ENCODE measurements at places on chromosomes 2 and 18.
A peak's percentile ranks its signal among the peaks of the same experiment; 100 is the strongest.

DNA sequence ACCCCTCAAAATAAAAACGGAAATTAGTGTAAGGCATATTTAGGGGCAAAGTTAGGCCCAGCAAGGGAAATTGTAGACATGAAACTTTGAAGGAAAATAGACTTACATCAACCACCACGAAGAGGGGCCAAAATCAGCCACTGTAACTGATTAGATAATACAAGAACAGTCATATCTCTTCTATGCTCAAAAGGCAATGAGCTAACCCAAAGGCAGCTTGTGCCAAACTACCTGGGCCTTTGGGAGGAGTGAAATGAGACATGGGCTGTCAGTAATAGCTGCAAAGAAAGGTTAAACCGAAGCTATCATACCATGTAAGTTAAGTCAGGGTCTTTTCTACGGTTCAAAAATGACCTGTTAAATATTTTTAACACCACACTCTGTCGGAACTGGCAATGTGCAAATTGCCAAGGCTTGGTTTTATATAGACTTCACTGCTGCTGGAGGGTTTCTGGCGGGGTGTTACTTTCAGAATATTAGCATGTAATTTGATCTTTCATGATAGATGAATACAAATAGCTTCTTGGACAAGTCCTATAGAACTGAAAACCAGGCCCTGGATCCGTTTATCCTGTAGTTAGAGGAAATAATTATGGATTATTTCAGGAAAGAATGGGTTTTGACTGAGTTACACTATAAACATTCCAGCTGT lies 69.6 kb downstream of the ACVR1 start:
- no peak for DNase-seq

GRCh38 chr2:70474256-70474848 lies 79.3 kb downstream of the TGFA start:
- no peak for DNase-seq

GRCh38 chr2:158443606-158444005 lies 12.9 kb downstream of the CCDC148 start:
- no peak for DNase-seq

- no peak for DNase-seq
These were observed 32.1 kb upstream of the KCNG2 start for GRCh38 chr18:79765491-79766245.

DNA sequence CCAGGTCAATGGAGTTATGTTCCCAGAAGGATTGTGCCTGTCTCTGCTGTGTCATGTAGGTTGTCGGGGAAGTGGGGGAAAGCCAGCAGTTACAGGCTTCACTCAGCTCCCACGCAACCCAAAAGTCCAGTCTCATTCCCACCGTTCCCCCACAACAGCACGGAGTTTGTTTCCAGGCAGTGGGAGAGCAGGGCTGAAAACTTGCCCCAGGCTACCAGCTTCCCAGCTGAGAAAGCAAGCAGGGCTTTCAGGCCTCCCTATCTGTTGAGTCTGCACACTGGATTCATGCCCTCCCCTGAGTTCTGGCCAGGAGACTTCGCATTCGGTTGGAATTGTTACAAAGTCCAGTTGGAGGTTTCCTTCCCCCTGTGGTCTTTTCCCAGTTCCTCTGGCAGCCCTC lies 76.3 kb downstream of the TMX3 start:
- no peak for DNase-seq

DNA sequence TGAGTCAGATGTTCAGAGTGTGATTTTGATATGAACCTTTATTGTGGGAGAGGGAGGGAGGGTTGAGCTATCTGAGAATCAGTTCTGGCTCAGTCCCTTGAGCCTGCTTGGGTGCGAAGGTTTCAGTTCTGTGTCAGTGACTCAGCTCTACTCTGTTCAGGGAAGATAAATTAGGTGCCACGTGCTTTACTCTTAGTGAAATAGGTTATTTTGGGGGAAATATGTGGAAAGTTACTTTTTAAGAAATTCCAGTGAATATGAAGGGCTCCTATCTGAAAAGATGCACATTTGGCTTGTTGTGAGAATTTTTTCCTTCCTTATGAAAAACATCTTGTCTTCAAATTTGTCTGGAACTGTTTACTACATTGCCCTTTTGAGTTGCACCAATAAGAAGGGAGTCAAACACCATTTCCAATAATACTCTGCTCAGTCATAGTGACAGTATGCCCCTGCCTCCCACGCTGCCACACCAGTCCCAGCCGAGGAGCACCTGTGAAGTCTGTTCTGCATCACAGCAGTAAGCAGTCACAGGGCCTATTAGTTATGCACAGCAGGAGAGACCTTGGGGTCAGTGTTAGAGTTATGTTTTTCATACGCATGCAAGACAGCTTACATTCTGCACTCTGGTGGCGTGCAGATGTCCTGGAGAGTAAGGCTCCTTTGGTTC lies 32.8 kb upstream of the DNAH7 start:
- DNase-seq, result no peak

GRCh38 chr2:235234736-235235135 lies 259.1 kb upstream of the AGAP1 start:
- no peak for DNase-seq

DNA sequence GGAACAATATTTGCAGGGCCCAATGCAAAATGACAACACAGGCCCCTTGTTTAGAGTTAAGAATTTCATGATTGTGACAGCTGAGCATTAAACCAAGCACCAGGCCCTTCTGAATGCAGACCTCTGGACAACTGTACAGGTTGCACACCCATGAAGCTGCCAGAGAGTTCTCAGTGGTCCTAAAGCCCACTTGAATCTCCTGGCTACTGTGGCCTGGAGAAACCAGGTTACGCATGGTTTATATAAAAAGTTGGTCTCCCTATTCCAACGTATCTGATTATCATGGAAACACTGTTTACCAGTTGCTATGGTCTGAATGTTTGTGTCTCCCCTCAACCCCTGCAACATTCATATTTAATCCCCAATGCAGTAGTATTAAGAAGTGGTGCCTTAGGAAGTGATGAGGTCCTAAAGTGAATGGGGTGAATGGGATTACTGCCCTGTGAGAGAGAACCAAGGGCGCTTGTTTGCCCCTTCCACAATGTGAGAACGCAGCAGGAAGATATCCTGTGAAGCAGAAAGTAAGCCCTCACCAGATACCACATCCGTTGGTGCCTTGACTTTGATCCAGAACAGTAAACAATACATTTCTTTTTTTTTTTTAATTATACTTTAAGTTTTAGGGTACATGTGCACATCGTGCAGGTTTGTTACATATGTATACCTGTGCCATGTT lies 48.0 kb upstream of the ANXA4 start:
- DNase-seq, result peak; percentile 91

- no peak for DNase-seq
These were observed 12.7 kb upstream of the CDH19 start for GRCh38 chr18:66616523-66616983.

DNA sequence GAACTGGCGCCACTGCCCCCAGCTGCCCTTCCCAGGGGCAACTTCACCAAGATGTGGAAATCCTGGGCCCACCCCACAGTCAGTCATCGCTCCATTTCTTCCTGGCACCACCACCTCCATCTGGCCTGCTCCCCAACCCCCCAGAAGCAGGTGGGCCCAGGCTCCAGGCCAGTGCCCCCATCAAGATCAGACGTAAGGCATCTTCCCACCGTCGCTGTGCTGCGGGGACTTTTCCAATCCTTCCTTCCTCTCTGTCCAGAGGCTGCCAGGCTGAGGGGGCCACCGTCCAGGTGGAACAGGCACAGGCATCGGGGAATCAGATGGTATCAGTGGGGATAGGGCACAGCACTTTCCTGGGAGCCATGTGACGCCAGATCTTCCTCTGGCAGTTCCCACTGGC lies 8.1 kb downstream of the PRLH start:
- DNase-seq, result no peak

GRCh38 chr2:42042631-42043355 lies 5.0 kb upstream of the PKDCC start:
- no peak for DNase-seq

DNA sequence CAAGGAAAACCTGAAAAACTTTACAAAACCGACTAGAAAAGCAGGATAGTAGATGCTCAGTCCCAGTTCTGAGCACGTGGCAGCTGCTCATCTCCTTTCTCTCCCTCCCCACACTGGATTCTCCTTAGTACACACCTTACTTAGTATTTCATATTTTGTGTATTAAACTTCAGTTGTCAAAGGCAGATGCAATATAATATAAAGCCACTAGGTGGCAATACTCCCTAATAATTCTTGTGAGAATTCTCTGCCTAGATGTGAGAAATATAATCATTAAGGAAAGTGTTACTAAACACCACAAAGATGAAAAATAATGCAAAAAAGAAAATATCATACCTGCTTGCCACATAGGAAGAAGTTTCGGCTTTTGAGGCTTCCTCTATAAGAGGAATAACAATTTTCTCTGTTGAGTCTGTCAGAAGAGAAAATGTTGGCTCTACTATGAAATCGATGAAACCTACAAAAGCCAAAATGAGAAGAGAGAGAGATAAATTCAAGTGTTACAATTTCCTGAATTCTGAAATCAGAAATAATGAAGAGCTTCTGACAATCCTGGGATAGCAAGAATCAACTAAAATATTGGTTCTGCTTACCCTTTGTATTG lies 200.6 kb downstream of the PPP1R1C start:
- DNase-seq, result no peak

- DNase-seq, result no peak
These were observed 46.3 kb downstream of the ZC3H6 start for GRCh38 chr2:112321375-112322320.

- DNase-seq, result no peak
These were observed 846.7 kb downstream of the BCL11A start for GRCh38 chr2:59706729-59707128.

DNA sequence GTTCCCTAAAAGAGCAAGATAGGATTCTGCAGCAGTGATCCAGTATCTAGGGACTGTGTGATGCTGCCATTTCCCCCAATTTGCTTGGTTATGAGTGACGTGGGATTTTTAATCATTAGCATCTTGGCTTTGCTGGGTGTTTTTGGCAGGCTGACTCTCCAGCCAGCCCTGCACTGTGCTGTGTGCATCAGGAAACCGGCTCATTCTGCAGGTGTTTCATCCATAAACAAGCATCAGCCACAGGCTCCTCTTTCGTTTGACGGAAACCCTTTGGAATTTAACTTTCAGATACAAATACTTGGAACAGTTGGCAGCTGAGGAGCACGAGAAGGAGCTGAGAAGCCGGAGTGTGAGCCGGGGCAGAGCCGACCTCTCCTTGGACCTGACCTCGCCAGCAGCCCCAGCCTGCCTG lies 135.9 kb downstream of the TPGS2 start:
- DNase-seq, result no peak

DNA sequence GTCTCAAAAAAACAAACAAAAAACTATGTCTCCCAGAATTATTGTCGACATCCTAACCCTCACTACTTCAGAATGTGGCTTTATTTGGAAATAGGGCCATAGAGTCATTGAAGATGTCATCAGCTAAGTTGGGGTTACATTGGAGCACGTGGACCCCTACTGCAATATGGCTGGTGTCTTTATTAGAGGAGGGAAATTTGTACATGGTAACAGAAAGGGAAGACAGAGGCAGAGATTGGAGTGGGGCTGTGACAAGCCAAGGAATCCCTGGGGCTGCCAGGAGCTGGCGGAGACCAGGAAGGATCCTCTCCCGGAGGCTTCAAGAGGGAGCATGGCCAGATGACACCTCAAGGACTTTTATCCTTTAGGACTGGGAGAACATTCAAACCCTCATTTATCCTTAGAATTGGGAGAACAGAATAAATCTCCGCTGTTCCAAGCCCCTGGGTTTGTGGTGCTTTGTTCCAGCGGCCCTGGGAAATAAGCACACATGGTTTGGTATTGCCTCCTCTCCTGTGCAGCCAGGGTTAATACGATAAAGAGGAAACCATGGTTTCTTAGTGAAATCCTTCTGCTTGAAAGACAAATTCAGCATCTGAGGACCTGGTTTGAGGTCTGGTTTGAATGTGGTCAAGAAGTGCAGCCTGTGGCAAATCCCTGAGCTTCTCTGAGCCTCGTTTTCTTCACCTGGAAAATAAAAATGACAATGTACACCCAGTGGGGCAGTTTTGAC lies 184.7 kb downstream of the MYCN start:
- no peak for DNase-seq

- DNase-seq, result no peak
These were observed 215.8 kb downstream of the FAM210A start for GRCh38 chr18:13510594-13510993.

DNA sequence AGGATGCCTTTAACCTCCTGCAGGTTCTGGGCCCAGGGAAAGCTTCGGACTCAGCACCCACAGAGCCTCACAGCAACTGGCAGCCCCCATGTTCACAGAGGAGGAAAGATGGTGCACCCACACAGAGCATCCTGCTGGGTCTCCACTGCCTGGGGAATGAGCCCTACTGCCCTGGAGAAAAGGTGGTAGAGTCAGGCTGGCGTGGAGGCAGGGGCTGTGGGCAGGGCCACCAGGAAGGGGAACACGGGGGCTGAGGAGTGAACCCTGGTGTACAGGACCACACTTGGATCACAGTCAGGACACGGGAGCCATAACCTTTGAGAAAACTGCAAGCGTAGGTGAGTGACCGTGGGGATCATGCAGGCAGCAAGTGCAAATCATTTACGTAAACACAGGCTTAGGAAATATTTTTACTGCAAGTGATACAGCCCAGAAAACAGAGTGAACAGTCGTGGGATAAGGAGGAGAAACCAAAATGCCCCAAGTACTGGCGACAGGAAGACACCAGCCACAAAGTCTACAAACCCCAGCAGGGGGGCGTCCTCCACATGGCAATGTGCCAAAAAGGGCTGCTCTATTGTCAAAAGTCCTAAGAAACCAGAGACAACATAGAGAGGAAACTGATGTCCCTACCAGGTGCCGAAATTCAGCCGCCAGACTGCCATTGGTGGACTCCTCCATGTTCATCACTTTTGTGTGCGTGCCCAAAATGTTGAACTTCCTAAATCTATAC lies 27.6 kb downstream of the STAT1 start:
- DNase-seq, result peak; percentile 25

DNA sequence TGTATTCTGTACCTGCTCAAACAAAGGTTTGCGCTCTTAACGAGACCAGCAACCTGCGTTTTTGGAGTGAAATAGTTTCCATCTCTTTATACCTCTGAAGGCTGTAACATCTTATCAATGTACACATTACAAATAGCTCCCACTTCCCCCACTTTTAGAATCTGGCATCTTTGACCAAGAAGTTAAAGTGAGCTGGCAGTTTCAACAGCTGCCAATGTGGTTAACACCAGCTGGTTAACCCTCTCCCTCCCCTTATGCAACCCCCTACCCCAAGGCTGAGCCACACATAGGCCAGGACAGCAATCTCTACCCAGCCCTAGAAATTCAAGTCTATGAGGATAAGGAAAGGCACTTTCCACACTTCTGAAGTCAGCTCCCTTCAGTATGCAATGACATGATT lies 2.2 kb upstream of the SERTAD2 start:
- DNase-seq, result no peak

- DNase-seq, result no peak
These were observed 17.8 kb upstream of the ATL2 start for GRCh38 chr2:38394903-38395341.

Measured in CD4-positive, alpha-beta T cell (primary cell).